ENCODE measurements at places on chromosomes 11 and 22.

DNA sequence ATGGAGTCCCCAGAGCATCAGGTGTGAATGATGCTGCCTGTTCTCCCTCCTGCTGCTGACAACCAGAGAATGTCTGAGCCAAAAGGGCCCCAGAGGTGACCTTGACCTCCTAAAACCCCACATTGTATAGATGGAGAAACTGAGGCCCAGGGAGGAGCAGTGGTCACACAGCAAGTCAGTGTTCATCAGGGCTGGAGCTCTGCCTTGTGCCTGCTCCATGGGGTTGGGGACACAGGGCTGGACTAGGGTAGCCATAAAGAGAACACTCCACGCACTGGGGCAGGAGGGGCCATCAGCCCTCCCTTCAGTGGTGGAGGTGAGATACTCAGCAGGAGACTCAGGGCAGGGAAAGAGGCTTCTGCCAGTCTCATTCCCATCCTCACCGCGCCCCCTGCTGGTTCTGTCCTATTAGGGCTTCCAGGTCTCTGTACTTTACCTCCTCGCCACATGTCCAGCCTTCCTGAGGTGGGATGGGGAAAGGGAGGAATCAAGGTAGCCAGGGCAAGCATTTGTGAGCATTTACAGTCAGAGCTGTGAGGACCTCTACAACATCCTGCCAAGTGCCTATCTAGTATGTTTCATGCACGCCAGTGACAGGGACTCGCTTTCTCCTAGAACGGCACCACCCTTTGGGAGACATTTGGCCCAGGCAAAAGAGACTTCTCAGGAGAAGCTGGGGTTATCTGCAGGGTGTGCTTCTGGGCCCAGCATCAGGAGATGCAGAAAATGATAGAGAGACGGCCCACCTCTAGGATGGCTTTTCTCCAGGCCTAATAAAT lies 43.2 kb downstream of the NEU3 start:
- peak; percentile 38 for DNase-seq

GRCh38 chr11:43712676-43713075 lies 32.1 kb downstream of the HSD17B12 start:
- no peak for DNase-seq

DNA sequence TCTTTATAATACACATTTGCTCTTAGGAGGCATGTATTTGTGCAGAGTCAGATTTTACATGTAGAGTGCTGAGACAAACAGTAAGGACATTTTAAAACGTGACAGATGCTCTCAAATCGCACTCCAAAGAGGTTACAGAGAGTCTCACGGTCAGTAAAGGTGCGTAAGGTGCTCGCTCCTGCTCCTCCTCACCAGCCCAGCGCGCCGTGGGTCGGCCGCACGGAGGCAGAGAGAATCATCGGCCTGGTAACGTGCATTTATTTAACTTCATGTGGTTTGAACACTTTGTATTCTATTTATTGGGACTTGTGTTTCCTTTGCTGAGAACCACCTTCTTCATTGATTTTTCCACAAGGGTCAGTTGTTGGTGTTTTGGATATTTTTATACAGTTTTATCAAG lies 900.1 kb downstream of the BRD1 start:
- no peak for DNase-seq

DNA sequence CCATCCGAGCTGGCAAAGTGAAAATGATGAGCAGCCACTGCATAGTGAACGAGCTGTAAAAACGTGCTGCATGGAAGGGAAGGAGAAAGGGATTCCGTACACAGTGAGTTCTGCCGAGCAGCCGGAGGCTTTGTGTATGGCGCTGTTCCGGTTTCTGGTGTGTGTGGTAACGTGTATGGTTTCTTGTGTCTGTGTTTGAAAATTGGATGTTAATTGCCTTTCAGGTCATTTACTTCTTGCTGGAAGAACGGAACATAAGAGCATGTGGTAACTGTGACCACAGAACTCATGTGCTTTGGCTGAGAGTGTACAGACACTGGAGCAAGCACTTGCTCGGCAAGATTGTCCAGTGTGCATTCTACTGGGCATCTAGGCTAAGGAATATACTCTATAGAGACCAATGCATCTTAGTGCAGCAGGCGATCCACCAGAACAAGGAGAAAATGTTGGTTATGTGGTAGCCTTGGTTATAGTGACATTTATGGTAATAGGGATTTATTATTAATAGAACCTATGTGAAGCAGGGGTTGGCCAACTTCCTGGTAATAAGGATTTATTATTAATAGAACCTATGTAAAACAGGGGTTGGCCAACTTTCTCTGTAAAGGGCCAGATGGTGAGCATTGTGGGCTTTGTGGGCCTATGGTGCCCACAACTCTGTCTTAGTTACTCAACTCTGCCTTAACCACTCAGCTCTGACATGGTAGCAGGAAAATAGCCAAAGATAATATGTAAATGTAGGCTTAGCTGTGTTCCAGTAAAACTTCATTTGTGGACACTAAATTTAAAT lies 49.2 kb downstream of the GRAMD1B start:
- no peak for DNase-seq

GRCh38 chr11:36409152-36409816 lies 100.8 kb downstream of the TRAF6 start:
- DNase-seq, result peak; percentile 50

GRCh38 chr11:2681408-2682145 lies 18.2 kb downstream of the KCNQ1OT1 start:
- no peak for DNase-seq

- peak; percentile 50 for DNase-seq
Measured at GRCh38 chr11:61967924-61968757, 707 bp upstream of the FTH1 start.

- DNase-seq, result no peak
Measured at GRCh38 chr11:129723761-129724162, 91.9 kb upstream of the TMEM45B start.

GRCh38 chr11:56905936-56906335 lies 82.8 kb upstream of the OR5AK2 start:
- DNase-seq, result no peak

- no peak for DNase-seq
Measured at GRCh38 chr11:36296884-36297543, 926 bp downstream of the PRR5L start.

DNA sequence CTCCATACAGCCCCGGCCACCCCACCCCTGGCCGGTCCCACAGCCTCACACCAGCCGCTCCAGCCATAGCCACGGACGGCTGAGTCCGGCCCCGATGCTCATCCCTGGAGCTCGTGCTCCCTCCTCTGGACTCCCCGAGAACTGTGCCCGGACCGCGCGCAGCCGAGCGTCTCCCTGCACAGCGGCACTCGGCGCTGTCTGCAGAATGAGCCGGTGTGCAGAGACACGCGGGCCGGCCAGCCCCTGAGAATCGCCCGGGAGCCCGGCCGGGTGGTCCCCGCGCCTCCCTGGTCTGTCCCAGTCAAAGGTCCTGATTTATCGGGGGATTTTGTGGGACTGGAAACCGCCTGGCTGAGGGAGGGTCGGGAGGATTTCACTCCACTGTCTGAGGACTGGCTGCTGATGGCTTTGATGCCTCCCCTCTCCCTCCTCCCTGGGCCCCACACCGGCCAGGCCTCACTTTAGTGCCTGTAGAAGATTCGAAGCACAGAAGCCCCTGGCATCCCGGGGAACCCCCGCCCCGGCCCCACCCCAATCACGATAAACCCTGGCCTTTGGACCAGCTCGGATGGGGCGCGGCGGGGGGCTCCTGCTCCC lies 102.7 kb downstream of the BRD1 start:
- DNase-seq, result peak; percentile 44

GRCh38 chr11:129368889-129369672 lies 6.6 kb upstream of the BARX2 start:
- DNase-seq, result no peak

GRCh38 chr11:115892016-115892415 lies 387.8 kb upstream of the CADM1 start:
- DNase-seq, result no peak

DNA sequence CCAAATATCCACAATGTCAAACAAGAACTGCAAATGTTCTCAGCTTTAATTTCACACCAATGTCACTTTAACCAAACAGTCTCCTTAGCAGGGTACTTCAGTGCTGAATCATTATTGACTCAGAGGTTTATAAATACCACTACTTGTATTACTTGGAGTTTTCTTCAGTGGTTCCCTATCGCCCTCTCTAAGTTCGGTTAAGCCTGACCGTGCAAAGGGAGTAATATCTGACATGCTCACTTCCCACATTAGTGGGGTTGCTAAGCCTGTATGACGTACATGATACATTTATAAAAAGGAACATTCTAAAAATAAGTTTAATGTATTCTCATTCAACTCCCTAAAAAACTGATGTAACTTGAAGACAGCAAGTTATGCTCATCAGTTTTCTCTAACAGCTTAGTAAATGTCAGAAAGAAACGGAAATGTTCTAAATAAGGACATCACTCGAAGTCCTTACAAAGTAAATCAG lies 93.1 kb upstream of the ZC3H12C start:
- DNase-seq, result peak; percentile 13

- DNase-seq, result no peak
Measured at GRCh38 chr11:16337421-16338213, 18.7 kb downstream of the SOX6 start.

- no peak for DNase-seq
Measured at GRCh38 chr11:34251589-34251980, 106.2 kb downstream of the ABTB2 start.

DNA sequence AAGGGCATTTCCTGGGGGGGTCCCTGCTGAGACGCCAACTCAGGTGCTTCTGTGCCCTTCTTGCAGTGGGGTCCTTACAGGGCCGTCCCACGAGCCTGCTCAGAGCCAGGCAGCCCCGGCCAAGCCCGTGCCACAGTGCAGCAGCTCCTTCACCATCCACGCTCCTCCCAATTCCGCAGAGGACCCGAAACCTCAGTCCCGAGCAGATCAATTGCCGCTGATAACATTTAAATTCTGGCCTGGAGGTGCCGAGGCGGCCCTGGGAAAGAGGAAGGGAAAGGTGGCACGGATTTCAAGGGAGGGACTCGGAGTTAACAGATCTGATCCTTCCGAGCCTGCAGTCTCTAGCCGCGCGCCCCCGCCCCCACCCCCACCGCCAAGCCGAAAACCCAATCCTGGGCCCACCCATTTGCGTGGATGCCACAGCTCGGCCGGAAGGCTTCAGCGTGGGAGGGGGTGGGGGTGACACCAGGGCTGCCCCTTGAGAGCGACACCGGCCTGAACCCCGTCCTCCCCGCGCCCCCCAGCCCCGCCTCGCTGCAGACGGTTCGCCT lies 32.3 kb upstream of the JAM3 start:
- peak; percentile 28 for DNase-seq

DNA sequence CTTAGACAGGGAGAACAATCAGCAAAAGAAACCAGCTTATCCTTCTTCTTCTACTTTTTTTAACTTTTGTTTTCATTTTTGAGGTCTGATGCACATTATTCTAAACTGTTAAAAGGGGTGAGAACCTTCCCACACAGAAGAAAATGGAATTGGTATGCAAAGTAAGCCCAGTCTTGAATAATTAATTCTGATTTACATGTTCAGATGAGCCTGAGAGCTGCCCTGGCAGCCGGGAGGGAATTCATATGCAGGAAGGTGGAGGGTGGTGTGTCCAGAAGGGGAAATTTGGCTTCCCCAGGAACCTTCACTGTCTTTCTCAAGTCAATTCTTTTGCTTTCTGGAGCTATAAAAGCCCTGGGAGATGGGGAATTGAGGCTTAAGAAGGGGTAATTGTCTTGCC lies 181.0 kb downstream of the INSC start:
- DNase-seq, result no peak

DNA sequence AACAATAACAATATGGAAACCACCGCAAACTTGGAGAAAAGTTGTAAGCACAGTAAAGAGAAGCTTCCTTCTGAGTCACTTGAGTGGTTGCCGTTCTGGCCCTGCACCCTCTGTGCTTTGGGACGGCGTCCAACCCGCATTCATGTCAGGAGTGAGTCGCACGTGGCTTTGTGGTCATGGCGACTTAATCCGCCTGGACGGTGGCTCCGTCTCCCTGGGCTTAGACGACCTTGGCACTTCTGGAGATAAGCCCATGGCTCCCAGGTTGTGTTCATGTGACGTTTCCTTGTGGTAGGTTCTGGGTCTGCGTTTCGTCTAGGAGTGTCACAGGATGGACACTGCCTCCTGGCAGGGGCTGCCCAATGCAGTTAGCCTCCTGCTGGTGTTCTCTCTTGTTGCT lies 40.5 kb downstream of the TPCN2 start:
- DNase-seq, result no peak

DNA sequence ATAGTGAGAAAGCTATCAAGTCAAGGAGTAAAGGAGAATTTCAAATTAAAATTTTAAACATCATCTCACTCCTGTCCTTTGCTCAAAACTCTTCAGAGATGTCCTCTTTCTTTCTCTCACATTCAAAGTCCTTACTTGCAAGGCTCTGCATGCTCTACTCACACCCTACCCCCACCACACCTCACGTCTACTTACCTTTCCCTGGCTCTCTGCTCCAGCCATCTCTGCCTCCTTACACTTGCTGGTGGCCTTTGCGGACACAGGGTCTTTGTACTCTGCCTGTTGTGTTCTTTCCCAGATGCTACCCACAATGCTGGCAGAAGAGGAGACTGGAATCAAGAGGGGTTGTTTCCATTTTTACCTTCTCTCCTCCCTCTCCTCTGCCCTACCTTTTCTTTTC lies 405.2 kb downstream of the INSC start:
- DNase-seq, result no peak

DNA sequence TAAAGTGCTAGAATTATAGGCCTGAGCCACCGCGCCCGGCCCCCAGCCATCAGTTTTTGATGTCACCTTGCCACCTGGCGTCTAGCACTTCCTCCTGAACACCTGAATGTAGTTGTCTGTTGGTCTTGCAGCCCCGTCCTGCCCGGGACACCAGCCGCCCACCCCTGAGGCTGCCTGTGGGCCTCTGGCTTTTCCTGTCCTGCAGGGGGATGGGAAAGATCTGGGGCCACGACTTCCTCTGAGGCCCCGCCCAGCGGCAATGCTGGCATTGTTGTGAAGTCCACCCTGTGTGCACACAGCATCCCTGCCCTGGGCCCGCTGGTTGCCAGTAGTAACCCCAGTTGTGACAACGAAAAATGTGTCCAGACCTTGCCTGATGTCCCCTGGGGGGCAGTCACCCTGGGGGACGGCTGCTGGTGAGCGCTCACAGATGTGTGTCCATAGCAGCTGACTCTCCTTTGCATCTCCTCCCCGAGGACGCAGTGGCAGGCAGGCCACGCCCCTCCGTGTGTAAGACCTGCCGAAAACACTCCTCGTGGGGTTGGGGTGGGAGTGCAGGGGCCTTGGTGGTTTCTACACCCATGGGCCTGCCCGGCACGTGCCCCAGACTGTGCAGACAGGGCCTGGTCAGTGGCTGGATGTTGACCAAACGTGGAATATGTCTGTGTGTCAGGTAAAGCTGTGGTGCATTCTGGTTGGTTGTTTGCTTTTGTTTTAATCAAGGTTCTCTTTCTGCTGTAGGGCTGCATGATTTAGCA lies 6.8 kb downstream of the SELENOO start:
- no peak for DNase-seq

GRCh38 chr11:64694821-64695365 lies 28.1 kb downstream of the NRXN2 start:
- peak; percentile 12 for DNase-seq

- DNase-seq, result no peak
Measured at GRCh38 chr11:105149477-105149876, 9.9 kb upstream of the CARD18 start.

- no peak for DNase-seq
Measured at GRCh38 chr22:24315367-24315966, 44.8 kb downstream of the SPECC1L start.

GRCh38 chr11:64720167-64720566 lies 2.8 kb downstream of the NRXN2 start:
- no peak for DNase-seq
